ENCODE measurements at places on chromosomes 12 and 14. TPM values are rescaled to one million over a fixed set of nuclear protein-coding genes. Genes with fewer than 3 reads are reported as not detected.

Gene TAS2R9
- total RNA-seq, result not detected

DNA sequence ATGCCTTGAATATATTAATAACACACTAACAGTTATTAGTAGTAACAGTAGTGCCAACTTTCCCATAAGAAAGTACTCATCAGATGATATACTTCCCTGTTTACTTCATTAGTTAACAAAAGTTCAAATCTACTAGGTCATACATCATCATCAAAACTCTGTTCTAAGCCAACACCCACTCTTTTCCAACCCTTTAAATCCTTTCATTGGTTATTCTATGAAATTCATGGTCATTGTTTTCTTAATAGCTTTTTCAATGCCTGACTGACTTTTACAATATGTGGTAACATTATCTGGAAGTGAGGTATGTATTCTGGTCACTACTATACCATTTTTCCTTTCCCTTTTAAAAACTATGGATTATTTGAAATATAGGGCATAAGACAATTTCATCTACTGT, 9.7 kb downstream of the NTS start:
- DNase-seq, result no peak

GRCh38 chr12:96236221-96236822, 42.1 kb downstream of the ELK3 start:
- no peak for DNase-seq

GRCh38 chr14:105066240-105067071, 1.2 kb upstream of the GPR132 start:
- DNase-seq, result no peak

- DNase-seq, result no peak
Observed at GRCh38 chr14:33972583-33973081, 21.8 kb upstream of the EGLN3 start.

GRCh38 chr14:26702721-26703230, 104.9 kb upstream of the NOVA1 start:
- peak; percentile 1 for DNase-seq

Gene CAPZA3
- not detected for total RNA-seq

DNA sequence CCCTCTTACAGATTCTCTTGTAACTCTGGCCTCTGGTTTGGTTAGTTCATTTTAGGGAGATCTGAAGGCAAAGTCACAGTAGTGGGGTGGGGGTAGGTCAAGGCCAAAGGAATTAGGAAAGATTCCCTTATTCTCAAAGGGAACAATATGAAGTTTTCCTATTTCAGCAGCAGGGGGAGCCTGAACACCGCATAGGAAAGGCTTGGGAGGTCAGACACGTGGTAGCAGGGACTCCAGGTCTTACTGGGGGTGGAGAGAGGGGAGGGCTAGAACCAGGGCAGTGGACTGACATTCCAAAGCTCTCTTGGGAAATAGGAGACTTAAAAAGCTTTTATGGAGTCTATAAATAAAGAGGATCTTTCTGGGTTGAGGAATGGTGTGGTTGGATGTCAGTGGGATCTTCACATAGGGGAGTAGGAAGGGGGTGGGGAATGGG, 1.3 kb downstream of the ZC3H10 start:
- peak; percentile 94 for DNase-seq

Gene KSR2
- total RNA-seq, result under 0.01 TPM

- no peak for DNase-seq
Observed at GRCh38 chr14:91282954-91283645, 38.6 kb upstream of the GPR68 start.

- DNase-seq, result no peak
Observed at GRCh38 chr12:8048906-8049305, 16.4 kb downstream of the FOXJ2 start.

DNA sequence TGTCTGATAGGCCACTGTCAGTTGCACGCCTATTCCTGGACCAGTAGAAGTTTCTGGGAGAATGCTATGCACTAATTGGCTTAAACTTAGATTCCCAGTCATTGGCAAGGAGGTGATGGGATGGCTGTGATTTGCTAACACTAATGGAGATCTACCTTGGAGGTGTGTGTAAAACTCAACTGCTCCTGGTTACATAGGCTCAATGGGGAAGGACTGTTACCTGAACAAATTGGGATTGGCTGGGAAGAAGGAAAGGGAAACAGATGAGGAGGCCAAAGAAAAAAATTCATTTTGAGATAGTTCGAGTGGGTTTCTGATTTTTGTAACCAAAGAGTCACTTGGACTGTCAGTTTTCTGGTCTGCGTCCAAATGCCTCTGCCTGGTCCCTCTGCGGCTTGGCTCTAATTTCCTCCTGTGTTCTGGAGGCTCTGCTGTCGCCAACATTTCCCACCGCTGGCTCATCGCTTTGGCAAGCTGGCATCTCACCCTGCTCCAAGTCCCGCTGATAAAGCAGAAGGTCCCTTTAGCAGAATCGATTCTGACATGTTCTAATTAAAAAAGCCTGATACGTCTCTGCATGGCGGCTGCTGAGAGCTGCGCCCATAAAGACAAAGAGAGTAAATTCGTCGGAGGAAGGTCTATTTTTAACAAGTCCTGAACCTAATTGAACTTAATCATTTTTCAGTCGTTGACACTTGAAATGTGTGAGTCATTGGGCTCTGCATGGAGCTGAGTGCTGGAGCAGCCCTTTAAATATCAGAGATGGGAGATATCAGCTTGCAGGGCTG, 2.0 kb upstream of the CCDC63 start:
- DNase-seq, result peak; percentile 45

GRCh38 chr14:91575469-91576208, 65.5 kb upstream of the PPP4R3A start:
- DNase-seq, result no peak

Gene GDF3
- total RNA-seq, result not detected

DNA sequence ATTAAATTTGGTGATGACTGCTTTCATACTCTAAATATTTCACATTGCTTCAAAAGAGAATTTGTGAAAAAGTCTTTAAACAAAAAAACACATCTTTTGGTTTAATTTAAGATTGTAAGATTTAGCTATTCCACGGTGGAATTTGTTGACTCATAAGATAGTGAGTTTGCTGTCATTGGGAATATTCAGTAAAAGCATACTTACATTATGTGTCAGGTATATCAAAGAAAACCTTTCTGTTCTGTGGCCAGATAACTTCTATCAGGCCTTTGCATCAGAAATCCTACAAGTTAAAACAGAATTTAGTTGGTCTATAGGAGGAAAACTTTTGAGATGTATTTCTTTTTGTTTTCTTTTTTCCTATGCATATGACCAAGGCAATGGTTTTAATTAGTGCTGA, 148.8 kb upstream of the E2F7 start:
- DNase-seq, result peak; percentile 19

Gene TPPP2
- total RNA-seq, result not detected

DNA sequence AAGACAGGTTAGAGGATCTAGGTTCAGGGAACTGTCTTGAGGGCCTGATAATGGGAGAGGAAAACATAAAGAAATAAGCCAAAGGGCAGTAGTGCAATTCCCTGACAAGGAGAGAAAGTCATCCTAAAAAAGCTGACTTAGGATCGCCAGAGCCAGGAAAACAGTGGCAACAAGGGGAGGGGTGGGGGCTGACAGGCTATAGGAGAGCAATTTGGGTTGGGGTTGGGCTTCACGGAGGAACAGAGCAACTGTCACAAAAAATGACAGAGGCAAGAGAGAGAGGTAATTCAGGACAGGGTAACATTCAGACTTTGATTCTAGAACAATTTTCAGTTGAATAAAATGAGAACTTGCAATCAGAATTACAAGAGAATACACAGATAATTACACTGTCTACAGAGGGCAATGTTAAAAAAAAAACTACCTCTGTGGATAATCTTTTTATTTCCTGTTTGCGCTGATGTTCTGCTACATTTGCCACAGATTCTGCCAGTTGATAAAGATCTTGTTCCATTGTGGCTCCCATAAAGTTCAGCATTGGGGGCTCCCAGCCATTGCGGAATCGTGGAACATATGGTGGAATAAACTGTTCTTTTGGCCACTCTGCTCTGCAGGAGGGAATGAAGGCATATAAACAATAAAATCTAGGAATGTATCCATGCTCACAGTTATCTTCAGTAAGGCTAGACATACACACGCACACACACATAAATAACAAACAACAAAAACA, 138.6 kb downstream of the EPS8 start:
- DNase-seq, result no peak
